ENCODE measurements at places on chromosomes 11 and 22. TPM values are rescaled to one million over a fixed set of nuclear protein-coding genes. Genes with fewer than 3 reads are reported as not detected.

Gene RCOR2
- 0.34 TPM for total RNA-seq

Gene ASRGL1
- total RNA-seq, result 5.7 TPM

Gene TSPAN32
- 2.1 TPM for total RNA-seq

Gene RAG2
- not detected for total RNA-seq

Gene LAYN
- 8.0 TPM for total RNA-seq

Gene KCNJ11
- 1.6 TPM for total RNA-seq

Gene LDHAL6A
- not detected for total RNA-seq

Gene TSSK2
- total RNA-seq, result not detected

Gene SLC22A8
- total RNA-seq, result not detected

Gene ZP1
- not detected for total RNA-seq

Gene TTC36
- total RNA-seq, result 0.59 TPM

Gene PKNOX2
- total RNA-seq, result not detected

Gene C11orf42
- total RNA-seq, result not detected

Gene SORL1
- total RNA-seq, result 19.2 TPM

Gene GRK3
- total RNA-seq, result 33.0 TPM

Gene MYO18B
- 1.1 TPM for total RNA-seq

Gene TEX12
- 0.24 TPM for total RNA-seq

Gene PICK1
- 12.0 TPM for total RNA-seq

Gene CALCA
- total RNA-seq, result not detected

Gene KCNJ1
- not detected for total RNA-seq

Gene OR10G6
- total RNA-seq, result not detected

Gene RIBC2
- 12.6 TPM for total RNA-seq

Gene OR52R1
- not detected for total RNA-seq

Gene KRTAP5-8
- not detected for total RNA-seq

Gene UCP2
- 821 TPM for total RNA-seq

Data from activated T-helper 1 cell treated with anti-CD3 and anti-CD28 coated beads, Interleukin-12 subunit alpha, Interleukin-12 subunit beta, Interleukin-2, Interleukin-4 antibody, amounts not matched to agents 30 ng/mL and 10 ng/mL and 1 ng/mL, durations not matched to agents 14 hours and 24 hours and 36 hours (primary cell).